PC-3 (cell line): ENCODE measurements at places on chromosomes 2 and 18. TPM values are rescaled to one million over a fixed set of nuclear protein-coding genes. Genes with fewer than 3 reads are reported as not detected.

Gene TTN
- 0.52 and 1.1 TPM in 2 replicates for total RNA-seq

Gene CBLN2
- not detected in 2 replicates for total RNA-seq

Gene KIF1A
- total RNA-seq: 0.40 TPM in 1 of 2 replicates, not detected in the other

Gene SNORC
- total RNA-seq: 11.1 and 14.3 TPM in 2 replicates

Gene CPO
- not detected in 2 replicates for total RNA-seq

Gene ROCK1
- 22.2 and 37.0 TPM in 2 replicates for total RNA-seq

Gene UPP2
- not detected in 2 replicates for total RNA-seq

DNA sequence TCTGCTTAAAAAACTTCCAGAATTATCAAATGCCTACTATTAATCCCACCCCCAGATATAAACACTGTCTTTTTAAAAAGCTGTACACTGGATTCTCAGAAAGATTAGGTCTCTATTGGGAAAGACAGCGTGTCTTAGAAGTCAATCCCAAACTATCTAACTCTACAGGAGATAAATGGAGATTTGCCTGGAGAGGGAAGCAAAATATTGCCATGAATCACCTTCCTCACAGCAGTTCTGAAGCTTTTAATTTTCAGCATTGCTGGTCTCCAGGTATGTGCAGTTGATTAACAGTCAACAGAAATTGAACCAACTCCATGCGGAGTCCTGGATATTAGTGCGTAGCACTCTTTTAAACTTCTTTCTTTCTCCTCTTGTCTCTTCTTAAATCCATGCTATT is 122.2 kb downstream of the DSC3 start:
- no peaks in the 10 kb centered on the region for H3K27me3 ChIP-seq
- no peak overlapping the region for H3K4me3 ChIP-seq
- no peak overlapping the region for H3K27ac ChIP-seq

DNA sequence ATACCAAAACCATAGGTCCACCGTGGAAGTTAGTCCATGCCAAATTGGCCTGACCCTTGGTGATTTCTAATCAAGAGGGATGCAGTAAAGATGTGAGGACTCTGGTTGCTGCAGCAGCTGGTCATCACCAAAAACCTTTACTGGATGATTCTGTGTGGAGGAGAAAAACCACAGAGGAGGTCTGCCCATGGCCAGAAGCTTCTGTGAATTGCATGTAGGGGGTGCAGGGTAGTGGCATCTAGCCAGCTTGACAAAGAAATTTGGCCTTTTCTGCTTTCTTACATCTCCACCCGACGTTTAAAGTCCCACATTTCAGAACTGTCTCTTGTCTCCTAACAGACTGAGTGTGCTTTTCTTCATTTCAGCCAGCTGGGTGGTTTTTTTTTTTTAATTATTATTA is 180.0 kb downstream of the TPGS2 start:
- no peak overlapping the region for H3K27ac ChIP-seq
- no peaks in the 10 kb centered on the region for H3K27me3 ChIP-seq
- no peak overlapping the region for H3K4me3 ChIP-seq
- H3K36me3 ChIP-seq: no peaks in the 10 kb centered on the region
- no peaks in the 10 kb centered on the region for H3K4me1 ChIP-seq

- H3K27me3 ChIP-seq: no peaks in the 10 kb centered on the region
- H3K4me3 ChIP-seq: no peak overlapping the region
- H3K4me1 ChIP-seq: peaks cover under 1% of the 10 kb centered on the region
- no peaks in the 10 kb centered on the region for H3K36me3 ChIP-seq
- no peak overlapping the region for H3K27ac ChIP-seq
Measured at GRCh38 chr2:29219374-29219773, 104.2 kb downstream of the CLIP4 start.

DNA sequence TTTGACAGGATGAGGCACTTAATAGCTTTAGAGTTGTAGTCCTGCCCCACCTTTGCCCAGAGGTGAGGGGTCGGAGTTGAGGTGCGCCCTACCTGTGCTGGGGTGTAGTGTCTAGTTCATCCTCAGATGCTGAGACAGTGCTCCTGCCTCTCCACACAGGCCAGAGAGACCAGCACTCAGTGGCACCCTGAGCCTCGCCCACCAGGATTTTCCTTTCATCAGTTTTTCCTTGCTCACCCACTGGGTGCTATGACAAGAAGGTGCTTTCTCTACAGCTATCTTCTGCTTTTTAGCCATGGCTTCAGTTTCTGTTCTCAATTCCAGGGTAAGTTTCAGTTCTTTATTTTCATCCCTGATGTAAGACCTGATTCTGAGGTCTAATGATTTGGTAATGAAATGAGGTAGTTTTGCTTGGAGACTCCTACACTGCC is 16.8 kb upstream of the TMEM131 start:
- no peak overlapping the region for H3K4me3 ChIP-seq
- no peaks in the 10 kb centered on the region for H3K27me3 ChIP-seq
- peaks cover 6% of the 10 kb centered on the region; the same call in 1 of the 2 replicates for H3K4me1 ChIP-seq
- no peak for DNase-seq
- H3K27ac ChIP-seq: no peak overlapping the region

GRCh38 chr18:14768241-14768640 is 20.3 kb downstream of the ANKRD30B start:
- no peak for DNase-seq
- H3K27me3 ChIP-seq: no peaks in the 10 kb centered on the region
- no peaks in the 10 kb centered on the region for H3K4me1 ChIP-seq
- H3K4me3 ChIP-seq: no peak overlapping the region
- H3K36me3 ChIP-seq: no peaks in the 10 kb centered on the region
- no peak overlapping the region for H3K27ac ChIP-seq

- no peaks in the 10 kb centered on the region for H3K27me3 ChIP-seq
- no peak overlapping the region for H3K27ac ChIP-seq
- no peak for DNase-seq
- H3K4me1 ChIP-seq: peaks cover 16% of the 10 kb centered on the region
- H3K36me3 ChIP-seq: no peaks in the 10 kb centered on the region
- no peak overlapping the region for H3K4me3 ChIP-seq
Measured at GRCh38 chr18:9058406-9058805, 44.1 kb upstream of the NDUFV2 start.

GRCh38 chr2:237944302-237944701 is 22.5 kb upstream of the UBE2F start:
- no peak overlapping the region for H3K4me3 ChIP-seq
- no peaks in the 10 kb centered on the region for H3K36me3 ChIP-seq
- no peak for DNase-seq
- H3K27ac ChIP-seq: no peak overlapping the region
- no peaks in the 10 kb centered on the region for H3K27me3 ChIP-seq
- no peaks in the 10 kb centered on the region for H3K4me1 ChIP-seq

DNA sequence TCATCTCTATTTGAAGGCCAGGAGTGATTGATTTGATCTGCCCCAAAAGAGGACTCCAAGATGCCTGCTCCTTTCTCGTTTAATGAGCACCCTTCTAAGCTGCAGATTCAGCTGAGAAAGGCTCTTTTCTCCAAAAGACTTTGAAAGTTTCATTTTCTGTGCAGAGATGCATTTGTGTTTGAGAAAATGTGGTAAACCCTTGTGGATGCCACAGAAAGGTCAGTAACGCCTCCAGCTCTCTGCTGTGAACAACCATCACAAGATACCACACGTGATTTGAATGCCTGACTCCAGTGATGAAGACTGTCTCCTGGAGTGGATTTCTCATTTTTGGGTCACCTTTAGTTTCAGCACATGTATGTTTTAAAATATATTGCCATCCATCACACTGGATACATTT is 35.0 kb upstream of the CCDC85A start:
- H3K4me1 ChIP-seq: no peaks in the 10 kb centered on the region
- no peak overlapping the region for H3K27ac ChIP-seq
- H3K36me3 ChIP-seq: no peaks in the 10 kb centered on the region
- no peak overlapping the region for H3K4me3 ChIP-seq

GRCh38 chr2:219171231-219171651 is 1.4 kb upstream of the SLC23A3 start:
- H3K27ac ChIP-seq: no peak overlapping the region
- no peak overlapping the region for H3K4me3 ChIP-seq
- peaks cover 7% of the 10 kb centered on the region for H3K4me1 ChIP-seq
- no peaks in the 10 kb centered on the region for H3K27me3 ChIP-seq

GRCh38 chr2:106885971-106886915 is at the start of gene ST6GAL2:
TSS of gene ST6GAL2 (minus strand) at chr2:106886167. CDS start at chr2:106843977, 42,190 bp downstream.
- peak within 1 kb of the TSS; percentile 83 for H3K4me3 ChIP-seq
- no peaks in the 10 kb centered on the region for H3K36me3 ChIP-seq
- peak within 1 kb of the TSS; percentile 88 for H3K27ac ChIP-seq
- H3K4me1 ChIP-seq: peaks cover 21% of the 10 kb centered on the region
- no peaks in the 10 kb centered on the region for H3K27me3 ChIP-seq
- peak; percentile 52 for DNase-seq

DNA sequence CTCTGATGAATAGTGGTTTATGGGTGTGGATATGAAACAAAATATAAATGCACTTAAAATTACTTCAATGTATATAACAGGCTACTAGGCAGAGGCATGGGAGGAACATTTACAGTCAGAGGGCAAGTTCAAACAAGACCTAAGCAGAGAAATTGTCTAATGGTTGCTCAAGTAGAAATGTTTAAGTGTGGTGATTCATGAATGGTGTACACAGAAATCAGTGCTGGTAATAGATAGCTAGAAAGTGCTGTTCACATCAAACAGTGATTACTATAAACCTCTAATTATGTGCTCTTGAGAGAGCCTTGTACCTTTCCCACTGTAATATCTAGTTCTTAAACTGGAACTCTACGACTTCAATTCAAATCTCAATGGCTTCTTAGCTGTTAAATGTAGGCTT is 485.1 kb downstream of the NRXN1 start:
- H3K4me3 ChIP-seq: no peak overlapping the region
- no peak overlapping the region for H3K27ac ChIP-seq
- no peaks in the 10 kb centered on the region for H3K36me3 ChIP-seq
- no peaks in the 10 kb centered on the region for H3K4me1 ChIP-seq

GRCh38 chr2:208093128-208093527 is 31.2 kb downstream of the CRYGD start:
- no peaks in the 10 kb centered on the region for H3K4me1 ChIP-seq
- DNase-seq: no peak
- H3K27me3 ChIP-seq: no peaks in the 10 kb centered on the region

- no peaks in the 10 kb centered on the region for H3K27me3 ChIP-seq
- no peak overlapping the region for H3K27ac ChIP-seq
- H3K4me1 ChIP-seq: no peaks in the 10 kb centered on the region
- no peak for DNase-seq
- no peak overlapping the region for H3K4me3 ChIP-seq
- H3K36me3 ChIP-seq: no peaks in the 10 kb centered on the region
Measured at GRCh38 chr18:55485666-55486065, 102.3 kb downstream of the TCF4 start.

DNA sequence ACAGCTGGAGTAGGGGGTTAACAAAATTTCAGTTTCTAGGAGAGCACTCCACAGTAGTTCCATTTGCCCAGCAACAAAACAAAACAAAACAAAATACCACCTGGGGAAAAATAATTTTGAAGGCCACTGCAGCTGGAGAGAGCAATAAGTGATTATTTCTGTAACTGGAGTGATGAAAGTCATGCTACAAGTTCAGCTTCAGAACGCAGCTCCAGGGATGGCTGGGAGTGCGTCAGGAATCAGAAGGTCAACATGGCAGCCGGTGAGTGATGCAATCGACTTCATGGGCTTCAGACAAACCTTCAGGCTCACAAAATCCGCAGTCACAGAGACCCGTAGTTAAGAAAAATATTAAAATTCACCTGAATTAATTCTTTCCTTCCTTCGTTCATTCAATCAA is 41.0 kb downstream of the ABHD3 start:
- no peak for DNase-seq
- no peaks in the 10 kb centered on the region for H3K27me3 ChIP-seq
- no peak overlapping the region for H3K4me3 ChIP-seq
- peaks cover 25% of the 10 kb centered on the region for H3K4me1 ChIP-seq
- H3K36me3 ChIP-seq: peaks cover 11% of the 10 kb centered on the region; the same call in 1 of the 2 replicates

DNA sequence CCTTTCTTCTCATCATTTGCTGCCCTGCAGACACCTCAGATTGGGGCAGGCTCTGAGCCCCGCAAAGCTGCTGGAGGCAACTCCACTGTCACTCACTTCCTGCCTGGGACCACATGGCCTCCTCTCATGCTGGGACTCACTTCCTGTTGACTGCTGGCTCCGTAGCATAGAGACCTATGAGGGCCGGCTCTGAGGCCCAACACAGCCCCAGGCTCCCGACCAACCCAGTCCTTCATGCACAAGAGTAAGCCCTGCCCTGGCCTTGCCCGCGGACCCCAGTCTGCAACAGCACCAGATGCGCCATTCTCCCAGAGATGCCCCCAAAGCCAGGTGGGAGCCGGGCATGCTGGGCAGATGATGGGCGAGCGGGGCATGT is 55.7 kb downstream of the DNMT3A start:
- DNase-seq: no peak
- no peak overlapping the region for H3K4me3 ChIP-seq
- H3K36me3 ChIP-seq: no peaks in the 10 kb centered on the region
- no peak overlapping the region for H3K27ac ChIP-seq

DNA sequence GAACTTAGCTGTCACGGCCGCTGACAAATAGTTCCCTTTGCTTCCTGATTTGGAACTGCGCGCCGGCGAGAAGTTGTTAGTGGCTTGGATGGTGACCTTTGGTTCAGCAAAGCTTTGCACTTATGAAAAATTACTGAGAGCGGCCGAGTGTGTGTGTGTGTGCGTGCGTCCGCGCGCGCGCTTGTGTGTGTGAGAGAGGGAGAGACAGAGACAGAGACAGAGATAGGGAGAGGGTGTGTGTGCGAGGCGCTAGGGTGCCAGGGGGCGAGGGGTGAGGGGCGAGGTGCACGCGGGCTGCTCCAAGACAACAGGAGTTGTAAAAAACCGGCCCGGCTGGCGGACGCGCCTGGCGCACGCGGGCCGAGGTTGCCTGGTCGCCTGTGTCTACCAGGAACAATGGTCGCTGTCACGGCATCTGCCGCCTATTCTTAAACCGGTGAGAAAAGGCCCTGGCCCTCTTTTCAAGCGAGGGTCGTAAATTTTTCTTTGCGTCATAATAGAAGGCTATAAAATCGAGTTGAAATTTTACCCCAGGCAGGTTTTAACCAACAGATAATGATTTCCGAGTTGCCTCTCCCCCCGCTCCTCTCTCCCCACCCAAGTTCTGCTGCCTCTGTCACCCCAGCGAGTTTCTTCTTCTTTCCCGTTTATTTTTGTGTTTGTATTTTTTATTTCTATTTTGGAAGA is 535 bp downstream of the HOXD3 start:
- H3K4me3 ChIP-seq: no peak overlapping the region
- no peaks in the 10 kb centered on the region for H3K36me3 ChIP-seq
- no peaks in the 10 kb centered on the region for H3K4me1 ChIP-seq
- H3K27me3 ChIP-seq: no peaks in the 10 kb centered on the region
- DNase-seq: no peak

- H3K27me3 ChIP-seq: peaks cover 38% of the 10 kb centered on the region
- H3K36me3 ChIP-seq: no peaks in the 10 kb centered on the region
- H3K4me3 ChIP-seq: no peak overlapping the region
- no peak overlapping the region for H3K27ac ChIP-seq
Measured at GRCh38 chr2:88810017-88810416, 118.5 kb downstream of the RPIA start.

GRCh38 chr18:8895987-8896619 is 190.7 kb downstream of the MTCL1 start:
- no peaks in the 10 kb centered on the region for H3K27me3 ChIP-seq
- no peak overlapping the region for H3K4me3 ChIP-seq
- peak; percentile 17 for DNase-seq
- peaks cover 12% of the 10 kb centered on the region for H3K4me1 ChIP-seq
- H3K36me3 ChIP-seq: no peaks in the 10 kb centered on the region

DNA sequence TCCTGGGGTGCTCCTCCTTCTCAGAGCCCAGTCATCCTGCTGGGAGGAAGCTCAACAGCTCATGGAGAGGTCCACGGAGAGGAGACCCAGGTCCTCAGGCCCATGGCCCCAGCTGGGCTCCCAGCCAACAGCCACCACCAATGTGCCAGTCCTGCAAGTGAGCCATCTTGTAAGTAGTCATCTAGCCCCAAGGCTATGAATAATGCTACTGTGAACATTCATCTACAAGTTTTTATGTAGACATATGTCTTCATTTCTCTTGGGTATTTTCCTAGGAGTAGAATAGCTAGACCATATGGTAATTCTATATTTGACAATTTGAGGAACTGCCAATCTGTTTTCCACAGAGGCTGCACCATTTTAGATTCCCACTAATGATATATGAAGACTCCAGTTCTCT is 166.1 kb downstream of the MTCL1 start:
- no peaks in the 10 kb centered on the region for H3K27me3 ChIP-seq
- H3K36me3 ChIP-seq: no peaks in the 10 kb centered on the region
- DNase-seq: peak; percentile 70
- H3K4me1 ChIP-seq: peaks cover 6% of the 10 kb centered on the region; the same call in 1 of the 2 replicates
- no peak overlapping the region for H3K27ac ChIP-seq
